ENCODE measurements at places on chromosomes 5 and 9.
A peak's percentile ranks its signal among the peaks of the same experiment; 100 is the strongest.

DNA sequence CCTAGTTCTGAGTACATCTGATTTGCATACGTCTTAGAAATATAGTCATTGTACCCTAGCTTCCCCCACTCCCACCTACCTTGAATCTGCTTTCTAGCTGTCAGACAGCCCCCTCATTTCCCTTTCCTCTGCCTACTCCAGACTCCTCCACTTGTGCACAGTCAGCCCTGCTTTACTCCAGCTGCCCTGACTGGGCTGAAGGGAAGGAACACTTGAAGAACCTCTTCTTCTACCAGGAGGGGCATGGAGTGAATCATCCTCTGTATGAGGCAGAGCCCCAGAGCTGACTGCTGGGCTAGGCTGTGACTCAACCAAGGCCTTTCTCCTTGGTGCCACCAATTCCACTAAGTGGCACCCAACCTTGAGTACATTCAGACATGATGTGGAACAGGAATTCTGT, 18.1 kb upstream of the ZFR start:
- DNase-seq, result peak; percentile 20

DNA sequence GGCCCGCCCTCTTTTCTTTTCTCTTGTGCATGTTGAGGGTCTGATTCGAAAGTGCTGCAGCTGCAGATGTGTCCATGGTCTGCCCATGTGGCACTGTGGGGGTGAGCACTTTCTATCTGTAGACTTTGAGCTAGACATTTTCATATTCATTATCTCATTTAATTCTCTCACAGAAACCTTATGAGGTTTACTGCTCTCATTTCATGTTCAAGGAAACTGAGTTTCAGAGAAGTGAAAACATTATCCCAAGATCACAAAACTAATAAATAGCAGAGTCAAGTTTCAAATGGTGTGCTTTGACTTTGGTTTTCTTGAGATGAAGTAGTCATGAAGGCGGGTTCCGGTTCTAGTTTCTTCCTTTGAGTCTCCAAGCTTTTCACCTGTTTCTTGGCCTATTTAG, 536.5 kb upstream of the ZNF462 start:
- no peak for DNase-seq

GRCh38 chr9:73152953-73153352, 1.3 kb downstream of the ANXA1 start:
- no peak for DNase-seq

- no peak for DNase-seq
These were observed 1888.4 kb downstream of the MAT2B start for GRCh38 chr5:165393839-165394238.

GRCh38 chr9:26662476-26662875, 230.1 kb downstream of the CAAP1 start:
- no peak for DNase-seq

- no peak for DNase-seq
These were observed 17.5 kb downstream of the SLC31A1 start for GRCh38 chr9:113238859-113239232.

DNA sequence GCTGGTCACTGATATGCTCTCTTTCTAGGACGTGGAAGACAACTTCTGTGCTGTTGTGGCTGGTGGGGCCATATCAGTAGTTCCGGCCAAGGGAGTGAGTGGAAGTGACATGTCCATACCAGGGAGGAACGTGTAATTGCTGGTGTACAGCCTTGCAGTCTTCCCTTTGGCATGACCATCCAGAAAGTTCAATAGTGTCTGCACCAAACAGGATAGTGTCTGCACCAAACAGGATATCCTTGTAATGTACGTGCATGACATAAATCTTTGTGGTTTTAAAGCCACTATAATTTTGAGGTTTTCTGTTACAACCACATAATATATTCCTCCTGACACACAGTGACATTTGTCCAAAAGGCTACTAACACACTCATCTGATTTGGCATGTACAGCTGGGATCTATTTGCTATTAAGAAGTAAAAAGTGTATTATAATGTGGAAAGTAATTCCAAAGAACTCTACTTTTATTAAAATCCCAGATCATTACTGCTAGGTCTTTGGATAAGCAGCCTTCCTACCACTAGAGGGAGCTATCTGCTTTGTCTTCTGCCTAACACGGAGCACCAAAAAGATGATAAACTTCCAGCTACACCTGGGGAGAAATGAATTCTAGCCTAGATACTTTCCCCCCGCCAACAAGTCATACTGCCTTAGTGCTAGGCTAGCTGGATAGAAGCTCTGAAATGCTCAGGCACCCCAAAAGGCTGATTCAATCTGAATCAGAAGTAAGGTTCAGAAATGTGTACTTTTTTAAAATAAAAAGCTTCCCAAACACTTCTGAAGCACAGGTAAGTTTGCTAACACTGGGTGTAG, 52.7 kb downstream of the RNF145 start:
- peak; percentile 32 for DNase-seq

DNA sequence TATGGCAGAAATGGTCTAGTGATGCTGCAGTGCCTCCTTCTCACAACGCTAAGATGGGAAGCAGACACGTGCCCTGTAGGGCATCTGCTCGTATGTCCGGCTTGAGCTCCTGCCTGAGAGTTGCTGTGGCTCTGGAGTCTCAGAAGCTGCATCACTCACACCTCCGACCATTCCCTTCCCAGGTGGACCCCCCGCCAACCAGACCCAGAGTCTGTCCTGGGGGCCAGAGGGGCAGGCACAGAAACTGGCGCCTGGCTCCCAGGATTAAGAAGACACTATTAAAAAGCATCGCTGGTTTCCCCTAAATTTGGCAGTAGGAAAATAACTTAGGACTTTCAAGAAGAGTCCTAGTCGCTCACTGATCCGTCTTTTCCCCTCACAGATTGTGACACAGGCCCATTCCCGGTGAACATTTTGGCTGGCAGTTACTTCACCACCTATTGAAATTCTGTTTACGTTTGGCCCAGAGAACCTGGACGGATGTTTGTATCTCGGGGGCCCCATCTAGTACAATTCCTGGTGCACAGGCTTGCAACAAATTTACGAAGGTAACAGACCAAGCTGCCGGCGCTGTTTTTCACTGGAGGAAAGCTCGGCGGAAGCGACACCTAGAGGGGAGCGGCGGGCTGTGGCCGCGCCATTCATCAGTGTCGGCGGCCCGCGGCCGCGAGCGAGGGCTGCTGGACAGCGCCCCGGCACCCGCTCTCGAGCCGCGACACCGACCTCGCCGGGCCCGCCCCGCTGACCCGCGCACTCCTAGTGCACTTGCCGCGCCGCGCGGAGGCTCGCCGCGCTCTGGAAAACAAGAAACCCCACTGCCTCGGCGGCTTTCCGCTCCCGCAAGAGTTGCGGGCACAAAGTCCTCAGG, 1.6 kb downstream of the FSTL4 start:
- DNase-seq, result peak; percentile 75

- DNase-seq, result no peak
These were observed 23.7 kb upstream of the FAM120A start for GRCh38 chr9:93427655-93428379.

- no peak for DNase-seq
These were observed 869.4 kb upstream of the CDH6 start for GRCh38 chr5:30324083-30324482.

DNA sequence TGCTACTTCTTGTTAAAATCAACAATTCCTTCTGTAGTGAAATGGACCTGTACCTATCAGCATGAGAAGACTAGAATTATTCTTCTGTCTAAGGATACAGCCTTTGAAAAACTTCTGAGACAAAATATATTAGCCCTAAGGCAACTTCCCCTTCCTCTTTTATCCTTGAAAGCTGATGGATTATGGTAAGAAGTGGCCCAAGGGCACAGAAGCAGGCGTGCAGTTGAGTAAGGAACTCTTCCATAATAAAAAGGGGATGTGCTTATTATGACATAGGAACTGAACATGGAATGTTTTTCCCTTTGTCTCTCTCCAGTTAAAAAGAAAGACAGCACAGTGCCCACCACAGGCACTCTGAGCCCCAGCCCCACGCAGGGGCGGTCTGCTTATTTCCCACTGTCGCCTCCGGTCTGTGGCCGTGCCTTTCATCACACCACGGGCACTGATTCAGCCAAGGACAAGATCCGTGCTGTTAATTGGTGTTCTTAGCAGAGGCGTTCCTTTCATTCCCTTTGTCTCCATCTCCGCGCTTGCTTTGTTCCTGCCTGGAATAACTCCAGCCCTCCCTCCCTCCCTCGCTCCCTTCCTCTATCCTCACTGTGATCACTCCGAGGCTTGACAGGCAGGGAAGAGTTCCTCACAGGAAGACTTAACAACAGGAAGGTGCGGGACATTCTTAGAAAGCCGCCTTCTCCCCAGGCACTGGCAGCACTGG, 135.9 kb upstream of the OTULINL start:
- no peak for DNase-seq

- no peak for DNase-seq
These were observed 215.6 kb downstream of the EFNA5 start for GRCh38 chr5:107455111-107455544.

DNA sequence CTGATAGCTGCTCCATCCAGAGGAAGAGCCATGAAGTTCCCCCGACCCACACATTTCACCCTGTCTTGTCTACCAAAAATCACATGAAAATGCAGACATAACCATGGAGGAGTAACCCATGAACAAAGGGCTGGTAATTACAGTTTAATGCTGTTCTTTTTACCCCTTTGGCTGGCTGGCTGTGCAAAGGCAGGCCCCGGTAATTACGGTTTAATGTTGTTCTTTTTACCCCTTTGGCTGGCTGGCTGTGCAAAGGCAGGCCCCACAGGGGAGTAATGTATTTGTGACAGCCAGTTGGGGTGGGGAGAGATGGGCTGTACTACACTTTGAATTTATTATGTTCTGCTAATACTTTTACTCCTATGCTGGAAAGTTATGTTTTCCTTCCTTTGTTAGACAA, 41.7 kb downstream of the PIK3R1 start:
- no peak for DNase-seq
